ENCODE measurements at places on chromosomes 16 and 17.

GRCh38 chr17:57528058-57528451 lies 217.0 kb downstream of the CCDC182 start:
- no peak overlapping the region for H3K4me3 ChIP-seq
- H3K27ac ChIP-seq, result no peak overlapping the region

GRCh38 chr17:68182011-68182306 lies 65.9 kb upstream of the AMZ2 start:
- peak overlapping the region; percentile 87 for H3K4me3 ChIP-seq
- peak overlapping the region; percentile 90 for H3K27ac ChIP-seq
- peaks cover 71% of the 10 kb centered on the region for H3K4me1 ChIP-seq
- H3K36me3 ChIP-seq, result no peaks in the 10 kb centered on the region
- no peak for DNase-seq
- H3K27me3 ChIP-seq, result peaks cover 12% of the 10 kb centered on the region

DNA sequence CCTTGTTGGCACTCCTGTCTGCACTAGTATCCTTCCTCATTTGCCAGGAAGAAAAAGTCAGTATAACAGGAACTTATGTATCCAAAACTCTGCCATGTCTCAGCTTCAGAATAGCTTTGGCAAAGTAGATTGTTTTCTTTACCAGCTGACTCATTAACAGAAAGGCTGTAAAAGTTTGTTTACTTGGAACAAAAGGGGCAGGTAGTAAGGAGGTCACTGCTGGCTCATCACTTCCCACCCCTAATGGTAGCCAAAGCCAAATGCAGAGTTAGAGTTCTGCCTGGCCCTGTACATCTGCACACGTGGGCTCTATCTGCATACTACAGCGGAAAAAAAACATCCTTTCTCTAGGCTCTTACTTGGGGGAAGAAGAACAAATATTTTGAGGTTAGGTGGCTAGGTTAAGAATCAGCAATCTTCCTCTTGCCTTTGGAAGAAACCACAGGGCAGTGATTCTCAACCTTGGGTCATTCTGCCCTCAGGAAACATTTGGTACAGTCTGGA lies 90.9 kb upstream of the BCAR1 start:
- H3K27me3 ChIP-seq, result peaks cover 3% of the 10 kb centered on the region
- DNase-seq, result no peak
- no peaks in the 10 kb centered on the region for H3K4me1 ChIP-seq

DNA sequence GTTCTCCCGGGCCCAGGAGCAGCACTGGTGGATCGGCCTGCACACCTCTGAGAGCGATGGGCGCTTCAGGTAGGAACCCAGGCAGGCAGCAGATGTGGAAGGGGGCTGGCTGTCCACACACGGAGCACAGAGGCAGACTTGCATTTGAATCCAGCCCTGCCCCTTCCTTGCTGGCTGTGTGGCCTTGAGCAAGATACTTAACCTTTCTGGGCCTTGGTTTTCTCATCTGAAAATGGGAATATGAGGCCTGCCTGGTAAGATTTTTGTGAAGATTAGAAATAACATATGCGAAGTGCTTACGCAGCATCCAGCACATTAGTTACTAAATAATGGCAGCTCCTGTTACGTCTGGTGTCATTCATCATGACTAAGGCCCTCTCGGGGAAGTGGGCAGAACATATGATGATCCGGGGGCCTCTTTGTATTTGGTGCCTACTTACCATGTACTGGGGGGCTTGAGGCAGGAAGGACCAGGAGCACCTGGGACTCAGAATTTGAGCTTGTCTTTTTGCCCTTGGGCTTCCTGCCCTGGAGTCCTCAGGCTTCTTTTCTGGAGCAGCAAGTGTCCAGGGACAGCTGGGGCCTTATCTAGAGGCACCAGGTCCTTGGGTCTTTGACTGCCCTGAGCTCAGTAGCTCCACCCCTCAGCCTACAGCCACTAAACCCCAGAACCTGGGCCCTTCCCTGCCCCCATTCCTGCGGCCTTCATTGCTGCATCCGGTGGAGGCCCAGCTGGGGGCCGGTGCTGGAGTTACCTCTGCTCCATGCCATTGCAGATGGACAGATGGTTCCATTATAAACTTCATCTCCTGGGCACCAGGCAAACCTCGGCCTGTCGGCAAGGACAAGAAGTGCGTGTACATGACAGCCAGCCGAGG lies 53.8 kb downstream of the MRC2 start:
- DNase-seq, result no peak
- H3K36me3 ChIP-seq, result no peaks in the 10 kb centered on the region
- no peaks in the 10 kb centered on the region for H3K4me1 ChIP-seq
- no peak overlapping the region for H3K4me3 ChIP-seq
- H3K27ac ChIP-seq, result no peak overlapping the region
- H3K27me3 ChIP-seq, result no peaks in the 10 kb centered on the region

- no peak overlapping the region for H3K27ac ChIP-seq
- no peak overlapping the region for H3K4me3 ChIP-seq
- peaks cover 5% of the 10 kb centered on the region for H3K27me3 ChIP-seq
- H3K36me3 ChIP-seq, result no peaks in the 10 kb centered on the region
- DNase-seq, result no peak
These were observed 23.1 kb upstream of the KCNG4 start for GRCh38 chr16:84262939-84263338.

DNA sequence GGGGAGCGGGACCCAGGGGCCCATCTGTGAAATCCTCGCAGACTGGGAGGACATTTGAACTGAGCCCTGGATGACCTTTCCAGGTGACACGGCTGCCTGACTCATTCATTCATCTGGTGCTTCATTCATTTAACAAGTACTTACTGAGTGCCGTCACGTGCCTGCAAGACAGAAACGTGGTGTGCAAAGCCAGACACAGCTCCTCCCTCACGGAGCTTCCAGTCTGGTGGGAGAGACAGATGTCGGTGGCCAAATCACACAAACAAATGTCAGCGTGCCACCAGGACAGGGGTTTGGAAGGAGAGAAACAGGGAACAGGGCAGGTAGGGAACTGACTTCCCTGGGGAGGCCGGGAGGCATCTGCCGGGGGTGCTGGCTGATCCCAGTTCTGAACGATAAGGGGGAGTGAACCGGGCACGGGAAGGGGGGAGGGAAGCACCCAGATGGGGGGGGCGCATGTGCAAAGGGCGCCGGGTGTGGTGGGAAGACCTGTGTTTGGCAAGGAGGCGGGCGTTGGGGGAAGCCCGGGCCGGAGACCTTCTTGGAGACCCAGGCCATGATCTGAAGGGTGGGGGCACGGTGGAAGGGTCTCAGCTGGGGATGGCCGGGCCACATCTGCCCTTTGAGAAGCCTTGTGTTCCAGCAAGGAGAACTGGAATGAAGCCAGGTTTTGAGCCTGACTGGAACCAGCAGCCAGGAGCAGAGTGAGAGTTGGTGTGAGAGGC lies 93.6 kb upstream of the CIBAR2 start:
- H3K36me3 ChIP-seq, result no peaks in the 10 kb centered on the region
- no peaks in the 10 kb centered on the region for H3K27me3 ChIP-seq
- no peak overlapping the region for H3K27ac ChIP-seq
- DNase-seq, result no peak
- no peaks in the 10 kb centered on the region for H3K4me1 ChIP-seq

- no peaks in the 10 kb centered on the region for H3K36me3 ChIP-seq
- H3K4me3 ChIP-seq, result peak overlapping the region; percentile 58
- DNase-seq, result no peak
- no peak overlapping the region for H3K27ac ChIP-seq
These were observed 43.7 kb downstream of the PKD1L3 start for GRCh38 chr16:71956486-71956885.

DNA sequence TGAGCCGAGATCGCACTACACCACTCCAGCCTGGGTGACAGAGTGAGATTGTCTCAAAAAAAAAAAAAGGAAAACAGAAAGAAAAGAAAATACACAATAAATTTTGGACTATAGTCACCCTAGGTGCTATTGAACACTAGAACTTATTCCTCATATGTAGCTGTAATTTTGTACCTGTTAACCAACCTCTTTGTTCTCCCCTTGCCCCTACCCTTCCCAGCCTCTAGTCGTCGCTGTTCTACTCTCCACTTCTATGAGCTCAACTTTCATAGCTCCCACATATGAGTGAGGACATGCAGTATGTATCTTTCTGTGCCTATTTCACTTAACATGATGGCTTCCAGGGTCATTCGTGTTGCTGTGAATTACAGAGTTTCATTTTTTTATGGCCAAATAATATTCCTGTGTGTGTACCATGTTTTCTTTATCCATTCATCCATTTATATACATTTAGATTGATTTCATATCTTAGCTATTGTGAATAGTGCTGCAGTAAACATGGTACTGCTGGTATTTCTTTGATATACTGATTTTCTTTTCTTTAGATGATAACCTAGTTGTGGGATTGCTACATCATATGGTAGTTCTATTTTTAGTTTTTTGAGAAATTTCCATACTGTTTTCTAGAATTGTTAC lies 28.3 kb downstream of the VPS35L start:
- no peak overlapping the region for H3K27ac ChIP-seq
- H3K4me1 ChIP-seq, result no peaks in the 10 kb centered on the region
- H3K36me3 ChIP-seq, result peaks cover 39% of the 10 kb centered on the region

All from immature natural killer cell (primary cell).